NCI-H226 (cell line): ENCODE measurements at places on chromosomes 5 and 9.

DNA sequence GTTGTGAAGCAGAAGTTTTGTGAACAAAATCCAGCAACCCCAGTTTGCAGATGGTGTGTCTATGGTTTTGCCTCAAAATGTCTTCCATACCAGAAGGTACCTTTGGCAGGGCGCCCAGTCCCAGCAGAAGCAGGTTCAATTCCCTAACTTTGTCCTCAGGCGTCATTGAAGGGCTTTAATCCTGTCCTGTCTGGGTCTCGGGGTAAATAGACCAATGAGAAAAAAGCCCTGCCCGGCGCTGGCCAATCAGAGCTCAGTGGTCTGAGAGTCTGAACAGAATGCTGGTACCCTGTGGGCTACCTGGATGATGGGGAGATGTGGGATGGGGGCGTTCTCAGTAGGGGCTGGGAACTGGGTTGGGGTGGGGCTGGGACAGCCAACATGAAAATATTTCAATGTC is 6.2 kb upstream of the ST6GALNAC4 start:
- DNase-seq = no peak

- DNase-seq = peak; percentile 21
Observed at GRCh38 chr5:119315516-119315949, 40.3 kb upstream of the TNFAIP8 start.

DNA sequence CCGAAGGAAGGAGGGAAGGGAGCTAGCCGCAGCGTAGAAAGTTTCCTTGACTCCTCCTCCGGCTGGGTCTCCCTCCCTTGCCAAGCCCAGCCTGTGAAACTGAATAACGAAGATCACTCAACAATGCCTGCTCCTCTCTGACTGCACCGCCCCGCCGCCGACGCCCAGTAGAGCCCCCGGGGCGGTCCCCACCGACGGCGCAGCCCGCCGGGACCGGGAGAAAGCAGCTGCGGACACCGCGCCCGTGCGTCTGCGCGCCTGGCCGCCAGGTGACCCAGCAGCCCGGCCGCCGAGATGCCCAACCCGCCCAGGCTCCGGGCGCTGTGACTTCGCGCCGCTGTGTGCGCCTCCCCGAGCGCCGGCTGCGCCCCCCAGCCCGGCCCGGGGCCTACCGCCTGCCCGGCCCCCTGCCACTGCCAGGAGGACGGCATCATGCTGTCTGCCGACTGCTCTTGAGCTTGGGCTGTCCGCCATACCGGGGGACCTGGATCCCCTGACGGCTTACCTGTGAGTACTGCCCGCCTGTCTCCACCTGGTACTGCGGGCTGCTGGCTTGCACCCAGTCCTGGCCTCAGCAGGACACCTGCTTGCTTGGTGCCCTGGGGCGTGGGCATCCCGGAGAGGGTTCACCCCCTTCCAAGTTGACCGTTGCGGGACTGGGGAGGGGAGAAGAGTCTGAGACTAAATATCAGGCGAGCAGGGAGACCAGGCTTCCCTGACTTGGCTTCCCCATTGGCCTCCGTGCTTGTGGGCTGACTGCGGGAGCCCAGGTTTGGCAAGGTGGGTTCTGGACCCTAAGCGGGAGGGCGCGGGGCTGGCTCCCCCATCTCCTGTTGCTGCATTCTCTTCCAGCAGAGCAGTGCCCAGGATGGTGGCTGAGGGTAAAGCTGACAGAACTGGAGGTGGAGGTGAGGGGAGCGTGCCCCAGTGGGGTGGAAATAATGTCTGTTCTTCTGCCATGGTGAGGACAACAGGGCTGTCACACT is 26.2 kb upstream of the SPTLC1 start:
- DNase-seq = no peak

DNA sequence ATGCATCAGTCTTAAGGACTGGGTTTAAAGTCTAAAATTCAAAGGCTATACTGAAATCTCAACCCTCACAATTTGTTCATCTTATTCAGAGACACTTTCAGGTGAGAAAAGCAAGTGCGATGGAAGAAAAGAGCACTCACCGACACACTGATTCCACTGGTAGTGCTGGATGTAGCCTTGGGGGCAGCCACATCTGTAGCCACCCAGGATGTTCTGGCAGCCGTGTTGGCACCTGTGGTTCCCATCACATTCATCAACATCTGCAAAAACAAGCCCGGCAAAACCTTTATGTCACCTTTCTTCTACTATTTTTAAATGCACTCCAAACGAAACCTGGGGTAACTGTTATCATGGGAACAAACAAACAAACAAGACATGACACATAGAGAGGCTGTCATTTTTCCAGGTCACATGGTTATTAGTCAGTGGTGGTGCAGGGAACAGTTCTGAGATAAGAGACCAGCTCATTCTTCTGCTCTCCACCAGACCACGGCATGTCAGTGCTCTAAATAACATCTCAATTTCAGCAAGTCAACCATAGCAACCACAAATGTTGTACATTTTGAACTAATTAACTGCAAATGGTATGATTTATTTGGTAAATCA is 188.4 kb downstream of the SLC12A2 start:
- DNase-seq = peak; percentile 77

DNA sequence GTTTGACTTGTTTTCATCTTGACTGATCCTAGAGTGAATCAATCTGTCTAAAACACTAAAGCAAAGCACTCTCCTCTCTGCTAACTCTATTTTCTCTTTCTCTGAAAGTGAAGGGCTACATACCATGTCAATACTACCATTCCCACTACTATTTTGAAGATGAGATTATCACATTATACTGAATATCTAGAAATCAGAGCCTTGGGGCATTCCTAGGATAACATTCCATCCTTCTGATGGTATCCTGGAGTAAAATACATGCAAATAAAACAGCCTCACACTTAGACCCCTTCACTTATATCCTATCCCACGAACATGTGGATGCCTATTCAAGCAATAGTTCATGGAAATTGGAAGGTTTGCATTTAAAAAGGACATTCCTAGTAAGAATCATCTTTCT is 309.3 kb upstream of the ACTBL2 start:
- no peak for DNase-seq

DNA sequence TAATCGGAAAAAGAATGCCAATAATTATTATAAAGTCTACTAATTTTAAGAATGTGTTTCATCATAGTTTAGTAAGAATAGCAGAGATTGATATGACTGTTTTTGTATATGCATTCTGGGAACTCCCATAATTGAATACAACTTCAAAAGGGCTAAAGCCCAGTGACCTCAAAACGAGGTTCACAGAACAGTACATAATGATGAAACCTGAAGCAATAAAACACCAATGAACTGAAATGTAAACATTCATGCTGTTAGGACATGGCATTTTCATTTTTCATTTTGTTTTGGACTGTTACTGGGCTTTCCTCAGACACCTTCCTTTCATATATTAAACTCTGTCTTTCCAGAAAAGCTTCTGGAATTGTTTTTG is 684 bp upstream of the JMY start:
- DNase-seq = no peak

DNA sequence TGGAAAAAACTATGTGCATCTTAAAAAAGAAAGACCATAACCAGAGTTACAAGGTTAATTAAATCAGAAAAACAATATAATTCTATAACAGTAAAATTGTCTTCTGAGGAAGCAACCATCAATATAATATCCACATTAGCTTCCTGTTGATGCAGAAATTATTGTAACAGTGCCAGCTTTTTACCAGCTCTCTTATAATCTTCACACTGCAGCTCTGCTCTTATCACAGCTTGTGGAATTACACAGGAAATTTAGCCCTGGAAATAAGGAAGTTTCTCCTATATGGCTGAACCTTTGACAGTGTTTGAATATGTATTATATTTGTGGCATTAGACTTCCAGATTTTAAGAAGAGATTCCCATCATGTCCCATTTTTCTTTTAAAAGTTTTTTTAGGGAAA is 49.1 kb upstream of the TEK start:
- DNase-seq = peak; percentile 40

- no peak for DNase-seq
Observed at GRCh38 chr9:8769153-8769552, 969.6 kb upstream of the DMAC1 start.

GRCh38 chr9:76374783-76375559 is 19.3 kb downstream of the RFK start:
- peak; percentile 93 for DNase-seq

DNA sequence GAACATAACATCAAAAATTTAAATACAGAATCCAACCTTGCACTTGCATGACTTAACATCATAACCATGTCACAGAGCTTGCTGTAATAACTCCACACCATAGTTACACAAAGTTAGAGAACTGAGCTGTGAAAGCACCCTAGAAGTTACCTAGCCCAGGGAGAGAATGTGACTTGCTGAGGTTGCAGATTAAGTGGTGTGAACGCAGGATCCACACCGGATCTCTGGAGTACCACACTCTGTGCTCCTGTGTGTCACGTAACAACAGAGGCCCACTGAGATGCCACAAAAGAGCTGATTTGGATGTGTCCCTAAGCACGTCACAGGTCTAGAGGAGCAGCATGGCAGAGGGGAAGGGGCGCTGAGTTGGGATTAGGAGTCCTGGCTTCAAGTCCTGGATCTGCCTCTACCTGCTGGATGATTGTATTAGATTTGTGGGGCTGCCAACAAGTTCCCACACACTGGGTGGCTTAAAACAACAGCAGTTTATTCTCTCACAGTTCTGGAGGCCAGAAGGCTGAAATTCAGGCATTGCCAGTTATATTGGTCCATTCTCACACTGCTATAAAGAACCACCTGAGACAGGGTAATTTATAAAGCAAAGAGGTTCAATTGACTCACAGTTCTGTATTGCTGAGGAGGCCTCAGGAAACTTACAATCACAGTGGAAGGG is 213.3 kb upstream of the TBC1D2 start:
- no peak for DNase-seq

DNA sequence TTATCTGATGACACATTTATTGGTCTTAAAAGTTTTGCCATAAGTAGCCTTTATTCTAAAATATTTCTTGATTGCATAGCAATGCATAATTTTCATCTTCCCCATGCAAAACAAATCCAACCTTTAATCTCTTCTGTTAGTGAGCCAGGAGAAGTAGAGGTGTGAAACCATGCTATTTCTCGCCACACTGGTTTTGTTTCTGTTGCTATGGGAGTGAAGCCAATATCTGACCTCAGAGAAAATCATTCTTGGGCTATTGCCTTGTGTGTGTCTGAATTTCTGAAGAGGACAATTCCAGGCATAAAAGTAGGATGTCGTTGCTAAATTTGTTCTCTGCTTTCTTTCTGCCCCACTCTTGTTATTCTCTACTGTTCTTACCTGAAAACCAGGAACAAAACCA is 183.6 kb downstream of the PTTG1 start:
- no peak for DNase-seq

DNA sequence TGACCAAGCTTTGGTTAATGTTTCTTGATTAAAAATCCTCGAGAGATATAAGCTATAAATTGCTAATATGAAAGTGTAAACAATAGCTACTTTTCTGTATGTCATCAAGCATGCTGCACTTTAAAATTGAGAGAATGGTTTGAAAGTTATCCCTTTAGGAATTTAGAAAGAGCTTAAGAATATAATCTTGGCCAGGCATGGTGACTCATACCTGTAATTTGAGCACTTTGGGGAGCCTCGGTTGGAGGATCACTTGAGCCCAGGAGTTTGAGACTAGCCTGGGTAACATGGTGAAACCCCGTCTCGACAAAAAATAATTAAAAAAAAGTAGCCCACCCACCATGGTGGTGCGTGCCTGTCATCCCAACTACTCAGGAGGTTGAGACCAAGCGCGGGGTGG is 12.2 kb upstream of the MROH2B start:
- DNase-seq = no peak

DNA sequence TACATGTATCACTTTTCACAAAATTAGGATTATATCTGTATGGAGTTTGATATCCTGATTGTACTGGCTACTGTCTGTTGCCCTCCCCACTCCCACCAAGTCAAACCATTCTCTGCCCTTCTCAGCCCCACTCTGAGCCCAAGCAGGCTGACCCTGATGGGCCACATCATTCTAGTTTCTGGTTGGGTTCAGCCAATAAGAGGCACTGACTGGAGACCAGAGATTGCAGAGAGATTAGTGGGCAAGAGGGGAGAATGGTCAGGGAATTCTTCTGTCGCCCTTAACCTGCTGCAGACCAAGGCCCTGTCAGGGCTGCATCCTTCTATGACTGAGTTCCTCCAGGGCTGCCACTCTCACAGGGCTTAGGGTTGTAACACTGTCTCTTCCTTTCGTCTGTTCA is 2.7 kb downstream of the HSPB3 start:
- no peak for DNase-seq

DNA sequence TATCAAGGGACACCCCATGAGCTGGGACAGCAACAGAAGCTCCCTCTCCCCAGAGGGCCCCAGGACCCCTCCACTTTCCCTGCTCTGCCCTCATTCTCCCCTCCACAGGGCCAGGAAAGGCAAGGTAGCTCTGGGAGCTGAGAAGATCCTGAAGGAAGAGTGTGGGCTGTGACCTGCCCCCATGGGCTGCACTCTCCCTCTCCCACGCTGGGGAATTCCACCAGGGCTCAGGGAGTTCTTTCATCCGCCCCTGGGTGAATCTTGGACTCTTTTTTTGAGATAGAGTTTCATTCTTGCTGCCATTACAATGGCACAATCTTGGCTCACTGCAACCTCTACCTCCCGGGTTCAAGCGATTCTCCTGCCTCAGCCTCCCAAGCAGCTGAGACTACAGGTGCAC is 73.8 kb downstream of the C9orf50 start:
- DNase-seq = no peak

DNA sequence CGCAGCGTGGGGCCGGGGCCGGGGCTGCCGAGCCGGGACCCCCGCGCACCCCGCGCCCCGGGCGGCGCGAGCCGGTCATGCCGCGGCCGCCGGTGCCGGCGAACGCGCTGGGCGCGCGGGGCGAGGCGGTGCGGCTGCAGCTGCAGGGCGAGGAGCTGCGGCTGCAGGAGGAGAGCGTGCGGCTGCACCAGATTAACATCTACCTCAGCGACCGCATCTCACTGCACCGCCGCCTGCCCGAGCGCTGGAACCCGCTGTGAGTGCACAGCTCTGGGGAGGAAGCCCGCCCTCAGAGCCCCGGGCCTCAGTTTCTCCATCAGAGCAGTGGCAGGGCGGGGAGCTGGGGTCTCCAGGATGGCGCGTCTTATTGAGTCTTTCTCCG is 335 bp downstream of the GALNT12 start:
- no peak for DNase-seq

DNA sequence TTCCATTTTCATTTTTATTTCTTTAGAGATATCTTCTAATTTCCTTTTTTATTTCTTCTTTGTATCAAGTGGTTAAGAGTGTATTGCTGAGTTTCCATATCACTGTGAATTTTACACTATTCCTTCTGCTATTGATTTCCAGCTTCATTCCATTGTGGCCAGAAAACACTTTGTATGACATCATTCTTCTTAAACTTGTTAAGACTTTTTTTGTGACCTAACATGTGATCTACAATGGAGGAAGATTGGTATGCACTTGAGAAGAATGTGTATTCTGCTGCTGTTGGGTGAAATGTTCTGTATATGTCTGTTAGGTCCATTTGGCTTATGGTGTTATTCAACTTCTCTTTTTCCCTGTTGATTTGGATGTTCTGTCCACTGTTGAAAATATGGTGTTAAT is 274.2 kb upstream of the PUM3 start:
- DNase-seq = no peak

DNA sequence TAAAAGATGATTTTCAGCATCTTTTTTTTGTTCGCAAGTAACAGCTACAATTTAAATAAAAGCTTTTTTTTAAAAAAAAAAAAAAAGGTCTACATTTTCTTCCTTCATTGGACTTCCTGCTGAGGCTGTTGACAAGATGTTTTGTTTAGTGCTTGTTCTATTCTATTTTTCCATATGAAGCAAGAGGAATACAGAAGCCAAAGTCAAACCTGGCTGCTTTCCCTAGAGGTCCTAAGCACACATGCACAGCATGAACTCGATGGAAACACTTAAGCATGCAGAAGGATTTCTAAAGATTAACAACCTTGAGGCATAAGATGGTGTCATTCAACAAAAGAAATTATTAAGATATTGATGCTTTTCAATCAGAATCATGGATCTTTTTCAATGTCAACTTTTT is 105.1 kb downstream of the ADCY2 start:
- DNase-seq = no peak
